ENCODE measurements at places on chromosomes 5 and 9.

GRCh38 chr5:126967808-126968466 lies 62.4 kb downstream of the MARCHF3 start:
- H3K27ac ChIP-seq = no peak overlapping the region
- H3K4me1 ChIP-seq = peaks cover 16% of the 10 kb centered on the region
- no peaks in the 10 kb centered on the region for H3K27me3 ChIP-seq
- no peak overlapping the region for H3K4me3 ChIP-seq

GRCh38 chr9:114386886-114387679 lies 699 bp downstream of the AKNA start:
- H3K4me1 ChIP-seq = peaks cover 80% of the 10 kb centered on the region
- H3K36me3 ChIP-seq = peaks cover 1% of the 10 kb centered on the region
- no peak for DNase-seq
- H3K27ac ChIP-seq = peak overlapping the region; percentile 95

GRCh38 chr9:19229595-19230354 lies 718 bp upstream of the DENND4C start:
- no peaks in the 10 kb centered on the region for H3K27me3 ChIP-seq
- no peaks in the 10 kb centered on the region for H3K36me3 ChIP-seq
- no peak overlapping the region for H3K4me3 ChIP-seq
- no peak for DNase-seq
- H3K27ac ChIP-seq = peak overlapping the region; percentile 82
- peaks cover 8% of the 10 kb centered on the region for H3K4me1 ChIP-seq

DNA sequence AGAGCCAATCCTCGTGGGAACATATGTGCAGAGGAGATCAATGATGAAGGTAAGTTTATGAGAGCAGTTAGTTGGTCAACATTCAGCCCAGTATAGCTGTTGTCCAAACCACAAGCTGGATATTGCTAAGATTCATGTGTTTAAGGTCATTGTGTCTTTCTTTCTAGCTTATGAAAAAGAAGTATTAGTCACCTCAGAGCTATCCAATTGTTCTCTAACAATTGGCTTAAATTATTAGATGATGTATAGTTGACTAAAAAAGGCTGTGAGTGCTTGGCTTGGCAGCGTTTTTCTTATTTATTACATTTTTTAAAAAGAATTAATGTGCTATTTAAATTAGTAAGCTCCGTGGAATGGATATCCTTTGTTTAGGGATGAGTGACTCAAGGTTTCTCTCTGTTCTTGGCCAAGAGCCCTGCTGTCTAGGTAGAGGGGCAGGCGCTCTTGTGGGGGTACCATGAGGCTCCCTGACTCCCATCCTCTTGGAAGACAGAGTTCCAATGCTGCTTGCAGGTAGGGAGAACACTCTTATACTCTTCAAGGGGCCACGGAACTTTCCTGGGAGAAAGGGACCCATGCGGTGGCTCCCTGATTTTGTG lies 487.4 kb downstream of the IRX1 start:
- H3K27me3 ChIP-seq = no peaks in the 10 kb centered on the region
- no peaks in the 10 kb centered on the region for H3K4me1 ChIP-seq
- H3K4me3 ChIP-seq = no peak overlapping the region
- no peak for DNase-seq
- no peaks in the 10 kb centered on the region for H3K36me3 ChIP-seq

DNA sequence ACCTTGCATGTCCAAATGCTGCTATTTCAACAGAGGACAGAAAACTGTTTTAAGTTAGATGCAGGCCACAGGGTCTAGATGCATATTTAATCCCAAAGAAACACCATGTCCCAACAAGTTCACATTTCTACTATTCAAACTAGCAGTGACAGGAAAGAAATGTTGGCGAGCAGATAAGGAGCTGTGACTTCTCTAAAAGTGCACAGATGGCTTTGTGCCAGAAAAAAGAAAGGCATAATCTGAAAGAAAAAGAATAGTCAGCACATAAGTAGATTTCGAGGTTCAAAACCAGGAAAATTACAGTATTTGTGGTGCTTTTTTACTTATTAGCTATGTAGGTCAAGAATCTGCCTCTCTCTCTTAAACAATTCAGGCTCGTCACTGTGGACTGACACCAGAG lies 178.3 kb downstream of the DNAH5 start:
- no peaks in the 10 kb centered on the region for H3K36me3 ChIP-seq
- no peak for DNase-seq
- no peak overlapping the region for H3K27ac ChIP-seq
- H3K4me1 ChIP-seq = peaks cover 5% of the 10 kb centered on the region
- H3K4me3 ChIP-seq = no peak overlapping the region
- H3K27me3 ChIP-seq = peaks cover 16% of the 10 kb centered on the region

- H3K27ac ChIP-seq = no peak overlapping the region
- H3K27me3 ChIP-seq = no peaks in the 10 kb centered on the region
- H3K36me3 ChIP-seq = peaks cover 9% of the 10 kb centered on the region
- no peak for DNase-seq
- H3K4me3 ChIP-seq = no peak overlapping the region
Observed at GRCh38 chr9:113898596-113898995, 22.5 kb downstream of the ZNF618 start.

DNA sequence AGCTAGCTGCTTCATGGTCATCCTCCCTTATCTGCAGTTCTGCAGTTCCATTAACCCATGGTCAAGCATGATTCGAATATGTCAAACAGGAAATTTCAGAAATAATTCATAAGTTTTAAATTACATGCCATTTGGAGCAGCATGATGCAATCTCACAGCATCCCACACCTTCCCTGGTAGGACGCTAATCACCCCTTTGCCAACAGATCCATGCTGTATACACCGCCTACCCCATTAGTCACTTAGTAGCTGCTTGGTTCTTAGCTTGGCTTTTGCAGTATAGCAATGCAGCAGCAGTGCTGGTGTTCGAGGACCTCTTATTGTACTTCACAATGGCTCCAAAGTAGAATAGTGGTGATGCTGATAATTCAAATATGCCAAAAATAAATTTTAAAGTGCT lies 739.7 kb upstream of the CDH9 start:
- no peak overlapping the region for H3K27ac ChIP-seq
- H3K27me3 ChIP-seq = no peaks in the 10 kb centered on the region
- H3K4me1 ChIP-seq = no peaks in the 10 kb centered on the region
- no peak for DNase-seq

- H3K4me1 ChIP-seq = peaks cover 87% of the 10 kb centered on the region
- H3K4me3 ChIP-seq = no peak overlapping the region
- no peaks in the 10 kb centered on the region for H3K36me3 ChIP-seq
- no peaks in the 10 kb centered on the region for H3K27me3 ChIP-seq
- DNase-seq = no peak
Observed at GRCh38 chr9:87199278-87199677, 252.0 kb upstream of the GAS1 start.

DNA sequence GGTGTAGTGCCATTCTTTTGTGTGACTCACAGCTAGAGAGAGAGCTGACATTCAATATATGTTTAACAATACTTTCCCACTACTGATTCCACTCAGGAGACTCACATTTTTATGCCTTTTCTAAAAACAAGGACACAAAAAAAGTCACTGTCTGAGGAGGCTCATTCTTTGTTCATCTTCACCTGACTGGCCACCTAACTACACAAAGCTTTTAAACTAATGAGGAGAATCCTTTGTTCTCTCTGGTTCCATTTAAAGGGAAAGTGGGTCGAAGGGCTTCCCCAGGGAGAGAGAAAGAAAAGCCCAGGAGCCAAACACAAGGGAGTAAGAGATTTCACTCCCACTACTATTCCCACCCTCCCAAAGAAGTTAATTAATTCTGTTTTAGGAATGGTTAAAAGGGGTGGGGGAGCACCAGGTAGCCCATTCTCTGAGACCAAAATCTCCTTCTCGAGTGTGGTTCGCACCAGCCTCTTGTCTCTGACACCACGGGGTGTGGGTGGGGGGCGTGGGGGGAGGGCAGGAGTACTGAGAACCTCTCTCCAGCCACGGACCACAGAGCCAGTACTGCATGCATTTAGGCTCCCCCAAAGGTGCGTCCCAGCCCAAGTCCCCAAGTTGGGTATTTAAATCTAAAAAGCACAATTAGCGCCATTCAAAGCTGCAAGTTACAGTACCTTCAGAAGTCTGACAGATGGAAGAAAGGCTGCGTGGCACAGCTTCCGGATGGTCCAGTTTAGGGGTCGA lies 747 bp downstream of the TRPM3 start:
- no peak for DNase-seq
- no peak overlapping the region for H3K27ac ChIP-seq
- peaks cover 56% of the 10 kb centered on the region for H3K27me3 ChIP-seq
- no peak overlapping the region for H3K4me3 ChIP-seq

Data from chondrocyte (in vitro differentiated cells).